MM.1S (cell line): ENCODE measurements at places on chromosomes 2 and 18.

GRCh38 chr2:46776687-46777327 lies 138.8 kb downstream of the MCFD2 start:
- DNase-seq, result peak; percentile 59

DNA sequence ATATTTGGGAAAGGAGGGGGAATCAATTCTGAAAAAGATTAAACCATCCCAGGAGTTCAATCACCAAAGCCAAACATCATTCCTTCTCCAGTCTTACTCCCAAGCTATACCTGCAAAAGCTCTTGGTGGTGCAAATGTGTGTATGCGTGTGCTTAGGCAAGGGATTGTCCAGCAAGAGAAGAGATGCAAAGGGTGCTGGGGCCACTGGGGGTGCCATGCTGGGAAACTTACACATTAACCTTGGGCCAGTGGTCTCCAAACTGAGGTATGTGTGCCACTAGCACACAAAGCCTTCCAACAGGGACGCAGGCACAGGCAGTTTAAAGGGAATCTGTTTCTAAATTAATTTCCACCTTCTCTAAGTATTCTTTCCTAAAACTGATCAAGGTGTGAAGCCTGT lies 307.9 kb downstream of the NBAS start:
- no peak for DNase-seq

DNA sequence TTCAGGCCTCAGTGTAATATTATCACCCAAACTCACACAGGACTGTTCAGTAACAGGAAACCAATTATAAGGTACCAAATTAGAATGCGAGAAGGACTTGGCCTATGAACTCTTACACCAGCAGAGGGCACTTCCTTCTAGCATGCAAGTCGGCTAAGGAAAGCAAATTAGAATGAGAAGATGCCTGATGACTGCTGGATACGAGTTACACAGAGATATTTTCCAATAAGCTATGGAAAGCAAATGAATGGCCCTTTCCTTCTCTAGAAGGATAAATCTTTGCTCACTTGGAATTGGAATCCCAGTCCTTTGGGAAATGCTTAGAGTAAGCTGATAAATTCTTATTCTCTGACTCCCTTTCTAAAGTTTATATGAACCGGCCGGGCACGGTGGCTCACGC lies 109.8 kb downstream of the AP1S3 start:
- peak; percentile 75 for DNase-seq

- DNase-seq, result no peak
Measured at GRCh38 chr2:66667301-66667700, 232.4 kb downstream of the MEIS1 start.

- no peak for DNase-seq
Measured at GRCh38 chr18:48106976-48107781, 176.7 kb upstream of the SMAD2 start.
